ENCODE measurements at places on chromosomes 3 and 15. TPM values are rescaled to one million over a fixed set of nuclear protein-coding genes. Genes with fewer than 3 reads are reported as not detected.
A peak's percentile ranks its signal among the peaks of the same experiment; 100 is the strongest.

- H3K36me3 ChIP-seq = no peaks in the 10 kb centered on the region
- H3K27me3 ChIP-seq = no peaks in the 10 kb centered on the region
- H3K4me3 ChIP-seq = no peak overlapping the region
- peak; percentile 30 for DNase-seq
- H3K4me1 ChIP-seq = peaks cover 11% of the 10 kb centered on the region
- no peak overlapping the region for H3K27ac ChIP-seq
These were observed 188.1 kb downstream of the CHST2 start for GRCh38 chr3:143307613-143308183.

DNA sequence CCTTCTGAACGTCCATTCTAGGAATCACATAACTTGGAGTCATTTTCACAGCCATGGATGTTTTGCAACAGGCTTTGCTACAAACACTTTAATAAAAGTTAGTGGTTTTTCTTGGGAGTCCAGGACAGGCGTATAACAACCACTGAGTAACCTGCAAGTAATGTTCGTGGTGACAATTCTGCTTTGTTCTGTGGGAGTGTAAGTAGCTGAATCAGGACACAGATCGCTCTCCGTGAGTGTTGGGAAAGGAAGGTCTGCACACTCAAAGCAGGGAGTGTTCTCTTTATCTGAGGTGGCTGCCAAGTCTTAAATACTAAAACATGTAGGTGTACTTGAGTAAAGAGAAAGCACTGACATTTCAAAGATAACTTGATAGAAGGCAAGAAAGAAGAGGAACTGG is 7.9 kb upstream of the BNC1 start:
- no peak for DNase-seq
- no peaks in the 10 kb centered on the region for H3K4me1 ChIP-seq

- no peaks in the 10 kb centered on the region for H3K36me3 ChIP-seq
- DNase-seq = no peak
- no peaks in the 10 kb centered on the region for H3K4me1 ChIP-seq
- H3K27me3 ChIP-seq = no peaks in the 10 kb centered on the region
These were observed 90.9 kb upstream of the SEC13 start for GRCh38 chr3:10411598-10412332.

DNA sequence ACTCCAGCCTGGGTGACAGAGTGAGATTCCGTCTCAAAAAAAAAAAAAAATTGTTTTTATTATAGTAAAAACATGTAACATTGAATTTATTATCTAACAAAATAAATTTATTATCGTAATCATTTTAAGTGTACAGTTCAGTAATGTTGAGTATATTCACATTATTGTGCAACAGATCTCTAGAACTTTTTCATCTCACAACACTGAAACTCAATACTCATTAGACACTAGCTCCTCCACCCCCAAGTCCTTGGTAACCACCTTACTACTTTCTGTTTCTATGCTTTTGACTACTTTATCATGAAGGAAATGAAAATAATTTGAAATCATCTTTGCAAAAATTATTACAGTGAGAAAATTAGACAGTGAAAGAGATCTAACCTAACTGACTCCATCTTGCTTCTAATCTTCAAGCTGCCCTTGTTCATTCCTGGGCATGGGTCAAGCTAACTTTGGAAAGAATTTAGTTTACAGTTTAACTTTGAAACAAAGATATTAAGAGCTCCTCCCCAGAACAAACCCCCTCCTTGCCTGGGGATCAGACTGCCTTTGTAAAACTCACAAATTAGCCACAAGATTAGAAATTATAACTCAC is 15.0 kb upstream of the FYCO1 start:
- DNase-seq = no peak
- H3K36me3 ChIP-seq = no peaks in the 10 kb centered on the region
- H3K27me3 ChIP-seq = no peaks in the 10 kb centered on the region
- H3K27ac ChIP-seq = no peak overlapping the region
- H3K4me1 ChIP-seq = no peaks in the 10 kb centered on the region

CHRNA5 gene
- 3.5 TPM for total RNA-seq

CLDN18 gene
- 3.1 TPM for total RNA-seq

GRCh38 chr3:130517602-130518001 is 625 bp downstream of the COL6A6 start:
- no peak overlapping the region for H3K27ac ChIP-seq
- peak overlapping the region; percentile 32 for H3K4me3 ChIP-seq
- H3K36me3 ChIP-seq = no peaks in the 10 kb centered on the region
- DNase-seq = no peak
- H3K27me3 ChIP-seq = no peaks in the 10 kb centered on the region
- peaks cover 9% of the 10 kb centered on the region for H3K4me1 ChIP-seq

DNA sequence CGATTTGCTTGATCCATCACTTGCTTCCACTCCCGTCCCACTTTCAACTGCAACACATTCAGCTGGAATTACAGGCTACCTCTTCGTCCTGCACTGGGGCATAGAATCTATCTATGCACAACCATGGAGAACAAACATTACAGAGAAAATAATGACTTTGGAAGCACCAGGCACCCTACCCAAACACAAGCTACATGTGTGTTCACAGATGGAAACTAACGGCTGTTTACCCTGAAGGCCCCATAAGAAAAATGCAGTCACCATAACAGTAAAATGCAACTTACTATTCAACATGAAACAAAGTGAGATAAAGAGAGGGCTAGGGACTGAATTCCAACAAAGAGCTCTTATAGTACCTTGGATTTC is 496.8 kb downstream of the FOXP1 start:
- no peaks in the 10 kb centered on the region for H3K27me3 ChIP-seq
- H3K4me3 ChIP-seq = no peak overlapping the region
- no peak overlapping the region for H3K27ac ChIP-seq
- no peaks in the 10 kb centered on the region for H3K36me3 ChIP-seq
- H3K4me1 ChIP-seq = no peaks in the 10 kb centered on the region
- no peak for DNase-seq

DNA sequence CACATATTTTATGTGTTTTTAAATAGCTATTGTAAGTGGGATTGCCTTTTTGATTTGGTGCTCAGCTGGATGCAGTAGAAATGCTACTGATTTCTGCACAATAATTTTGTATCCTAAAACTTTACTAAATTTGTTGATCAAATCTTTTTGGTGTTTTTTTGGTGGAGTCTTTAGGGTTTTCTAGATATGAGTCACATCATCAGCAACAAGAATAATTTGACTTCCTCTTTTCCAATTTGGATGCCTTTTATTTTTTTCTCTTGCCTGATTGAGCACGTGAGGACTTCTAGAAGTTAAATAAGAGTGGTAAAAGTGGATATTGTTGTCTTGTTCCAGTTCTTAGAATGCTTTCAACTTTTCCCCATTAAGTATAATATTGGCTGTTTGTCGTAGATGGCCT is 51.3 kb downstream of the TLNRD1 start:
- no peak for DNase-seq
- no peak overlapping the region for H3K27ac ChIP-seq
- H3K36me3 ChIP-seq = no peaks in the 10 kb centered on the region
- H3K27me3 ChIP-seq = no peaks in the 10 kb centered on the region

PAK6 gene
- 140 TPM for total RNA-seq

GHSR gene
- total RNA-seq = 1.2 TPM

Measured in testis (tissue), 5 donors.